ENCODE measurements at places on chromosomes 11 and 22. TPM values are rescaled to one million over a fixed set of nuclear protein-coding genes. Genes with fewer than 3 reads are reported as not detected.

DNA sequence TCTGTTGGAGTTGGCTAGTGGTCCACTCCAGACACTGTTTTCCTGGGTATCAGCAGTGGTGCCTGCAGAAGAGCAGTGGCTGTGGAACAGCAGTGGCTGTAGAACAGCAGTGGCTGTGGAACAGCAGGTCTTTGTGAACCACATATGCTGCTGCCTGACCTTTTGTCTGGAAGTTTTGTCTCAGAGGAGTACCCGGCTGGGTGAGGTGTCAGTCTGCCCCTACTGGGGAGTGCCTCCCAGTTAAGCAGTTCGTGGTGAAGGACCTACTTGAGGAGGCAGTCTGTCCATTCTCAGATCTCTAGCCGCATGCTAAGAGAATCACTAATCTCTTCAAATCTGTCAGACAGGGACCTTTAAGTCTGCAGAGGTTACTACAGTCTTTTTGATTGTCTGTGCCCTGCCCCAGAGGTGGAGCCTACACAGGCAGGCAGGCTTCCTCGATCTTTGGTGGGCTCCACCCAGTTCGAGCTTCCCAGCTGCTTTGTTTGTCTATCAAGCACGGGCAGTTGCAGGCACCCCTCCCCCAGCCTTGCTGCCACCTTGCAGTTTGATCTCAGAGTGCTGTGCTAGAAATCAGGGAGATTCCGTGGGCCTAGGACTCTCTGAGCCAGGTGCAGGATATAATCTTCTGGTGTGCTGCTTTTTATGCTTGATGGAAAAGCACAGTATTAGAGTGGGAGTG lies 89.1 kb upstream of the TRIM48 start:
- no peak overlapping the region for H3K4me3 ChIP-seq
- DNase-seq: no peak
- H3K36me3 ChIP-seq: no peaks in the 10 kb centered on the region
- no peaks in the 10 kb centered on the region for H3K4me1 ChIP-seq
- no peaks in the 10 kb centered on the region for H3K27me3 ChIP-seq

DNA sequence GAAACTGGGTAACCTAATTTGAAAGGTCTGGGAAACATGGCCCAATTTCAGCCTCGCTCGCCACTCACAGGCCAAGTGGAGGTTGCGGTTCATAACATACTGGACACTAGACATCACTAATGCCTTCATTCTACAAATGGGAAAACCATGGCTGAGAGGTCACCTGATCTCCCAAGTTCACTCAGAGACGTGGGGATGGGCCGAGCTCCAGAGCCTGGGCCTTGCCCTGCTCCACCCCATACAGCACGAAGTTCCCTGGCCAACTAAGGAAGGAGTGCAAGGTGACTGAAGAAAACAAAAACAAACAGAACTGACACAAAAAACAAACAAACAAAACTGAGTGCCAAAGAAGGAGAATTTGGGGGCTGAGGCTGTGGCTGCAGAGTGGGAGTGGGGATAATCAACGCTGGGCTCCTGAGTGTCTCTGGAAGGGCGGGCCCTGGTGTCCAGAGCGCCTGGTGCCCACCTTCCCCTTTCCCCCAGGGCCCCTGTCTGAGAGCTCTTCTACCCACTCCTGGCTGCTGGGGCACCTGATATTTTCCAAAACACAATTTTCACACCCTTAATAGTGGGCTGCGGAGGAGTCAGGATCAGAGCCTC lies 46.5 kb upstream of the ADA2 start:
- no peak overlapping the region for H3K4me3 ChIP-seq
- H3K36me3 ChIP-seq: no peaks in the 10 kb centered on the region
- no peaks in the 10 kb centered on the region for H3K4me1 ChIP-seq
- H3K27ac ChIP-seq: no peak overlapping the region
- H3K27me3 ChIP-seq: no peaks in the 10 kb centered on the region

- no peak for DNase-seq
- no peak overlapping the region for H3K4me3 ChIP-seq
- no peaks in the 10 kb centered on the region for H3K4me1 ChIP-seq
- H3K36me3 ChIP-seq: no peaks in the 10 kb centered on the region
- no peak overlapping the region for H3K27ac ChIP-seq
Measured at GRCh38 chr11:80515097-80515496, 1074.3 kb upstream of the TENM4 start.

DNA sequence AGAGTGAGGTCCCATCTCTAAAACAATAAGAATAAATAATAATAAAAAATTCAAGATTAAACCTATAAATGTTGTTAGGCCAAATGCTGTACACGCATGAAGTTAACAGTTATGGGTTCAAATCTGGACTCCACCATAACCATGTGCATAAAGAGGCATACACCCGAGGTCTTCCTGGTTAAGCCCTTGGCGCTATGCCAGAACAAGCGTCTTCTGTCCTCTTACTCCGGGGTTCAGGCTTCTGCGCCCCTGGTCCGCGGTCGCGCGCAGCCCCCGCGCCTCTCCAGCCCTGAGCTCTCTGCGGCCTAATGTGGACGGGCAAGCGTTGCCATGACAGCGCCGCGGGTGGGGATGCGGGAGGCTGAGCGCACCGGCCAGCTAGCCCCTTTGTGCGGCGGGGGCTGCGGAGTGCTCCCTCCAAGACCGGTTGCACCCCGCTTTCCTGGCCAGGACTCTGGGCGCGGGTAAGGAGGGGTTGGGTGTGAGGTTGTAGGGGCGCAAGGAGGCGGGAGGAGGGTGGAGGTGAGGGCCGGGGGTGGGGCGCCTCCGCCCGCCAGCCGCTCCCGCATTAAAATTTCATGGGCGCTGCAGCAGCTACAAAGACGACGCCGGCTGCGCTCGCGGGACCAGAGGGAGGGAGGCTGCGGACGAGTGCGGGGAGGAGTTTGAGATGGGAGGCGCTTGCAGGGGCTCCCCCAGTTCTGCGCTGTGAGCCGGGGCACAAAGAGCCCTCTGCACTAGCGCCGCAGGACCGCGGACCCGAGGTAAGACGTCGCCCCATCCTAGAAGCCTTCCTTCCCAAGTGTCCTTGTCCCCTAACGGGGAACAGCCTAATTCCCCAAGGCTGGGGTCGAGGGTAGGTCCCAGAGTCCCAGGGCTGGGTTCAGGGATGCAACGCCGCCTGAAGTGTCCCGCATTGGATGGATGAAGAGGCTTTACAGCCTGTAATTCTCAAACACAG lies at the start of gene MIAT:
Gene MIAT (plus strand): TSS at position 698 of the 961 bp plus-strand sequence.
- DNase-seq: no peak
- H3K4me3 ChIP-seq: no peak within 1 kb of the TSS
- no peaks in the 10 kb centered on the region for H3K36me3 ChIP-seq
- no peak within 1 kb of the TSS for H3K27ac ChIP-seq

Gene KCNQ1
- 41.7 TPM for total RNA-seq

GRCh38 chr11:80838153-80838552 lies 1397.3 kb upstream of the TENM4 start:
- no peak for DNase-seq
- H3K27me3 ChIP-seq: no peaks in the 10 kb centered on the region
- no peak overlapping the region for H3K4me3 ChIP-seq
- H3K4me1 ChIP-seq: no peaks in the 10 kb centered on the region

GRCh38 chr11:76564364-76564763 lies 106.2 kb downstream of the LRRC32 start:
- DNase-seq: no peak
- no peaks in the 10 kb centered on the region for H3K27me3 ChIP-seq
- no peak overlapping the region for H3K27ac ChIP-seq
- H3K4me1 ChIP-seq: no peaks in the 10 kb centered on the region

DNA sequence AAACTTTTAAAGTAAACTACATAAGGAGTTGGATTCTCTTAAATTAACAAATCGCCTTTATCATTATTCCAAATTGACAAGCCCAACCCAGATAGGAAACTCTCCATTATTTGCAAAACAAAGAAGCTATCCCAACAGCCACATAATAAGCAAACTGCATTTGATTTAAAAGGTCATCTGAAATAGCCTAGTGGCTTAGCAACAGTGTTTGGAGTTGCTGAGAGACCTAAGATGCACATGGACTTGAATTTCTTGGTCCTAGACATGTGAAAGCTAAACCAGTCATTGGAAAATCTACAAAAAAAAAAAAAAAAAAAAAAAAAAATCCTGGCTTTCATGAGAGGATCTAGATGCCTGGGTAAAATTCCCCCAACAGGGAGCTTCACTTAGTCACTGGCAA lies 69.5 kb downstream of the PRCP start:
- no peaks in the 10 kb centered on the region for H3K4me1 ChIP-seq
- no peak overlapping the region for H3K4me3 ChIP-seq
- no peak overlapping the region for H3K27ac ChIP-seq
- H3K36me3 ChIP-seq: no peaks in the 10 kb centered on the region
- no peaks in the 10 kb centered on the region for H3K27me3 ChIP-seq

DNA sequence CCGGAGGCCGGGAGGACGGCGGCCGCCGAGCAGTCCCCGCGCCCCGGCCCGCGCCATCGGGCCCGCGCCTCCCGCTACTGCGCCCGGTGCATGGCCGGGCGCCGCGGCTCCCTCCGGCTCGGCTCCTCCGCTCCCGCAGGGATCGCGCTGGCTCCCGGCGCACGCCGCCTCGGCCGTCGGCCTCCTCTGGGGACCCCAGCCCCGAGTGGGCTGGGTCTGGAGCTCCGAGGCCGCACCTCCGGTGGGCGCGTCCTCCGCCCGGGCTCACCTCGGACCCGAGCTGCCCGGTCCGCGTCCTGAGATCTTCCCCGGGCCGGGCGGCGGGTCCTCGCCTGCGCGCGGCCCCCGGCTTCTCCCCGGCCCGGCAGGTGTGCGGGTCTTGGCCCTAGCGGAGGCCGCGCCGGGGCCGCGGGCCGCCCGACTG lies 251 bp downstream of the SHISA8 start:
- peaks cover 4% of the 10 kb centered on the region for H3K27me3 ChIP-seq
- H3K4me3 ChIP-seq: no peak overlapping the region
- no peak for DNase-seq

DNA sequence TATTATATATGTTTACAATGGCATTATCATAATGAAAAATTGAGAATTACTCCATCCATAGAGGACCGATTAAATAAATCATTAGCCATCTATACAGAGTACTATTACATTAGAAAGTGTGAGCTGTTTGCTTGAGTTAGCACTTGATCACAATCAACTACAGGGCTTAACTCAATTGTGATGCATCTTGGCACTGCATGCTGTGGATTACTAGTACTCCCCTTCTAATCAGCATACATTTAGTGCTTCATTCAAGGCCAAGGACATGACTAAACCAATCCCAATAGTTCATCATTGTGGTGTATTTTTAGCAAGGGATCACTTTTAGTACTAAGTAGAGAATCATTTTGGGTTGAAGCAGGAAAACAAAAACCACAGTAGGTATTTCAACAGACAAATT lies 23.5 kb upstream of the ARHGAP42 start:
- no peak overlapping the region for H3K4me3 ChIP-seq
- no peak for DNase-seq
- H3K4me1 ChIP-seq: no peaks in the 10 kb centered on the region
- H3K27me3 ChIP-seq: no peaks in the 10 kb centered on the region
- H3K36me3 ChIP-seq: no peaks in the 10 kb centered on the region
- no peak overlapping the region for H3K27ac ChIP-seq

DNA sequence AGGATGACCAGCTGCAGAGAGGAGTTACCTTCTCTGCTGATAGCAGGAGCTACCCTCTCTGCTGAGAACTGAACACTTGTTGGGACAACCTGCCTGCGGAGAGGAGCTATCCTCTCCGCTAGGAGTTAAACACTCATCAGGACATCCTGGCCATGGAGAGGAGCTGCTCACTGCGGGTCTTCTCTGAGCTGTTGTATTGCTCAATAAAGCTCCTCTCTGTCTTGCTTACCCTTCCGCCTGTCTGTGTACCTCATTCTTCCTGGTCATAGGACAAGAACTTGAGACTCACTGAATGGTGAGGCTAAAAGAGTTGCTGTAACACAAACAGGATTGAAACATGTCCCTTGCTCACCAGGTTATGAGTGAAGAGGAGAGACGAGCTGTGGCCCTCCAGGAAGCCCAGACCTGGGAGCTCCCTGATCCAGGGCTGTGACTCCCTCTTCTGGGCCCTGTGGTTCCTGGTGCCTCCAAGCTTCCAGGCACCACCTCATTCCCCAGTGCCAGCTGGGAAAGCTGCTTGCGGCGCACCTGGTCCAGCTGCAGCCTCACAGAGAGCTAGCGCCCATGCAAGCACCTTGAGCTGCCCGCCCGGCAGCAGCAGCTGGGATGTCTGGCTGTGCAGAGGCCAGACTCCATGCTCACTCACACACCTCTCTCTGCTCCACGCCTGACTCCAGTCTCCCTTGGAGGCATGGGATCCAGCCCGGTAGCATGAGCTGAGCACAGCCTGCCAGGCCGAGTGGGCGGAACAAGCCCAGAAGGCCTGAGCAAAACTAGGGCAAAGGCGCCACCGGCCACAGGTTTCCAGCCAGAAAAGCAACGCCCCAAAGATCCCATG lies 50.5 kb downstream of the RAB30 start:
- no peak overlapping the region for H3K4me3 ChIP-seq
- no peaks in the 10 kb centered on the region for H3K27me3 ChIP-seq
- H3K36me3 ChIP-seq: no peaks in the 10 kb centered on the region

Gene ASCL3
- not detected for total RNA-seq

GRCh38 chr11:10892250-10892649 lies 34.4 kb upstream of the ZBED5 start:
- no peaks in the 10 kb centered on the region for H3K36me3 ChIP-seq
- H3K4me1 ChIP-seq: peaks cover 17% of the 10 kb centered on the region
- H3K4me3 ChIP-seq: no peak overlapping the region
- H3K27me3 ChIP-seq: no peaks in the 10 kb centered on the region
- DNase-seq: no peak
- H3K27ac ChIP-seq: no peak overlapping the region

DNA sequence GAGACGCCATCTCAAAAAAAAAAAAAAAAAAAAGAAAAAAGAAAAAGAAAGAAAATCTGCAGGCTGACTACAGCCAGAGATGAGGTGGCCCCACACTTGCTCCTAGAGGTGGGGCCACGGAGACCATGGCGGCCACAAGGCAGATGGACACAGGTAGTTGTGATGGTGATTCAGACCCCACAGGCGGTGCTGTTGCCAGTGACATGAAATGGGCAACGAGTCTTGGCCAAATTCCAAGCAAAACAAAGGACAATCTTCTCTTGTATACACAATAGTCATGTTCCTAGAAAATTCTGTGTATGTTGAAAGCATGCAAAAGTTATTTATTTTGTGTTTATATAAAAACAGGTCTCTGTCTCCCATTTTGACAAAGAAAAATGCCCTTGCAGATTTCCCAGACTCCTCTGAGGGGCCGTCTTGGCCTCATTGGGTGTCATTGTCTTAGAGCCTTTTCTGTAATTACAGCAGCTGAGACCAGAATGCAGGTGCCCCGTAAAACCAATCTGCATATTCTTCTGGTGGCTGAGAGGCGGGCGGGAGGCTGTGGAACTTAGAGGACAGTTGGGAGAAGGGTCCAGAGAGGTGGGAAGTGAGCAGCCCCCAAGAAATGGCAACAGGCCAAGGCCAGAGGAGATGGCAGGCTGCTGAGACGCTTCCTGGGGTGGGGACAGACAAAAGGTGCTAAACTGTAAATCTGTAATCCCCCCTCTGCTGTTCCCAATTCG lies 22.5 kb upstream of the DAGLA start:
- no peaks in the 10 kb centered on the region for H3K36me3 ChIP-seq
- no peak overlapping the region for H3K4me3 ChIP-seq
- H3K27me3 ChIP-seq: peaks cover 6% of the 10 kb centered on the region
- no peak for DNase-seq
- no peaks in the 10 kb centered on the region for H3K4me1 ChIP-seq

GRCh38 chr22:45688600-45689080 lies 17.0 kb downstream of the ATXN10 start:
- no peaks in the 10 kb centered on the region for H3K27me3 ChIP-seq
- H3K36me3 ChIP-seq: peaks cover 10% of the 10 kb centered on the region
- peaks cover 18% of the 10 kb centered on the region for H3K4me1 ChIP-seq
- H3K27ac ChIP-seq: no peak overlapping the region
- H3K4me3 ChIP-seq: no peak overlapping the region

- no peaks in the 10 kb centered on the region for H3K27me3 ChIP-seq
- H3K4me3 ChIP-seq: no peak overlapping the region
- H3K36me3 ChIP-seq: no peaks in the 10 kb centered on the region
- H3K4me1 ChIP-seq: peaks cover 8% of the 10 kb centered on the region
- H3K27ac ChIP-seq: no peak overlapping the region
- peak; percentile 80 for DNase-seq
Measured at GRCh38 chr11:121466063-121466794, 13.5 kb upstream of the SORL1-AS1 start.

Gene TSSK2
- 0.25 TPM for total RNA-seq
